ENCODE measurements at places on chromosomes 5 and 9.

DNA sequence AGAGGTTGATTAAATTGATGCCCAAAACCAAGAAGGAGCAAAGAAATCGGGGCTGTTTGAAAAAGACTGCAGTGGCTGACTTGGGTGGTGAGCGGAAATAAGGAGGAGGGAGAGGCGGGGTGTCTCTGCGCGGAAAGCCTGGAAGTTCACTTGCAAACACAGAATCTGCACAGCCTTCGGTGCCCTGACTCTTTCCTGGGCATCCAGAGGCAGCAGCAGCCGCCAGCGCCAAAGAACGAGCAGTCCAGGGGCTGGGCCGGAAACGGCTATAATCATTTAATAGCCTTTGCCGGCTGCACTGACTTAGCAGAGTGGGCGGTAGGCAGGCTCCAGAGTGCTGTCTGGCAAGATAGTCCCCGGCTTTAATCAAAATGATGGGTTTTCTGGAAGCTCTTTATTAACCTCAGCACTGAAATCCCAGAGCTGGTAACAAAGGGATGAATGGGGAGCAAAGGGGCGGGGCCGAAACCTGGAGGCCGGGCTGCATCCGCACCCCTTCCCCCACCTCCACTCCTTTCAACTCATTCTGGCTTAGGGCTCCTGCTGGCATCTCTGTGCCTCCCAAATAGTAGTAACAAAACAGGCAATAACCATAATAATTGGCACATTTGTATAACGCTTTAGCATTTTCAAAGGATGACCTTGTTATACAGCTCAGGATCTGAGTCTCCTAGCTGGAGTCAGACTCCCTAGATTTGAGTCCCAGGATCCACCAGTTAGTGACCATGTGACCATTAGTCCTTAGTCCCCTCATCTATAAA lies 35.7 kb downstream of the PCDHAC2 start:
- DNase-seq = peak; percentile 27

DNA sequence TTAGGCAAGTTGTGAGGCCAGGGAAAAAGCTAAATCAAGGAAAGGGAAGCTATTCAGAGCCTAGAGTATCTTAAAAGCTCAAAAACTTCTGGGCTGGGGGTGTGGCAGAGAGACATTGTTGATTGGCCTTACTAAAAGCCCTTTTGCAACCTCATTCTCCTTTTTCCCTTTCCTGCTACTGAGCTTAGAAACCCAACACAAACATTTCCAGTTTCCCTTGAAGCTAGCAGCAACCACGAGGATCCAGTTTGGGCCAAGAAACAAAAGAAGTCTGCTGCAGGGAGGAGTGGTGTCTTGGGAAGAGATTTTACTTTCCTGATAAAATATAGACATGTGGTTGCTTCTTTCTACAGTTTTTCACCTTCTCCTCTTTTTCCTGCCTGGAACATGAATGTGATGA lies 135.5 kb upstream of the KLF9 start:
- DNase-seq = no peak

GRCh38 chr9:69579760-69580581 lies 92.2 kb downstream of the APBA1 start:
- DNase-seq = no peak

GRCh38 chr5:34751807-34752736 lies 86.9 kb upstream of the TTC23L start:
- no peak for DNase-seq
